B cell (primary cell): ENCODE measurements at places on chromosomes 13 and 19.

- DNase-seq, result no peak
Observed at GRCh38 chr13:34425327-34425949, 516.6 kb upstream of the NBEA start.

GRCh38 chr19:9109959-9110358 is 2.7 kb upstream of the OR7G2 start:
- DNase-seq, result no peak

GRCh38 chr19:37218592-37218935 is 550 bp downstream of the ZNF383 start:
- no peak for DNase-seq

DNA sequence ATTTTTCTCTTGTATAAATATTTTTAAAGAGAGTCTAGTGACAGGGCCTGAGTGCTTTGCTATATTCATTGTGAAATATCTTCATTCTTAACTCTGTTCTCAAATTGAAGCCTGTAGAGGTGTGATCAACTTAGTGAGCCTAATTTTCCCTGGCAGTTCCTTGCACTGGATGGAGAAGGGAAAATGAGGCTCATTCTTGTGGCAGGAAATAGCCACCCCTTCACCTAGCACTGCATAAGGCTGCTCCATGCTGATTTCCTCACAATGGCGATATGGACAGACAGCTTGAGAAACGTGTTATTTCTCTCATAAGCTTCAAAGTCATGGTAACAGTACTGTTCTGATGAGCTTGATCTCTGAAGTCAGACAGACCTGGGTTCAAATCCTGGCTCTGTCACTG is 146.2 kb downstream of the AKAP11 start:
- DNase-seq, result no peak

DNA sequence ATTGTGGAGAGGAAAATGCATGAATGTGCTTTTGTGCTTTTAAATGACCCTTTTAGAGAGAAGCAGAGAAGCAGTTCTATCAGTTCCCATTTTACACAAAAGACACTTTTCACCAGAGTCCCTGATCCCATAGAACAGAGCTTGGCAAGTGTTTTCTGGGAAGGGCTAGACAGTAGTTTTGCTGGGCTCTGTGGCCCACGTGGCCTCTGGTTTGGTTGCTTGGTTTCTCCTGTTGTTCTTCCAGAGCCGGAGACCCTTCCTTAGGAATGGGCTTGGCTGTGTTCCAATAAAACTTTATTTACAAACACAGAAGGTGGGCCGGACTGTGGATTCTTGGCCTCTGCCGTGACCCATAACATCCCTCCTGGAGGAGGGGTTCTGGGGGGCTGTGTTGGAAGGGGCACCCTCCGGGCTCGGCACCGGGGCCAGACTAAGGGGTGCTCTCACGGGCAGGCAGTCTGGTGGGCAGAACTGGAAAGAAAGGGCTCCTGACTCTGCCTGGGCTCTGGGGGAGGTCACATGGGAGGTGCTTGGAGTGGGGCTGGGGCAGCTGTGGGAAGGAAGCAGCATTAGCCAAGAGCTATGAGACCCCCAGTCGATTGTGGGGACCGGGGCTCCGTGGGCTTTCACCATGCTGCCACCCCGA is 3.2 kb downstream of the SPPL2B start:
- DNase-seq, result no peak

- DNase-seq, result no peak
Observed at GRCh38 chr19:19101540-19101939, 36.7 kb downstream of the TMEM161A start.

DNA sequence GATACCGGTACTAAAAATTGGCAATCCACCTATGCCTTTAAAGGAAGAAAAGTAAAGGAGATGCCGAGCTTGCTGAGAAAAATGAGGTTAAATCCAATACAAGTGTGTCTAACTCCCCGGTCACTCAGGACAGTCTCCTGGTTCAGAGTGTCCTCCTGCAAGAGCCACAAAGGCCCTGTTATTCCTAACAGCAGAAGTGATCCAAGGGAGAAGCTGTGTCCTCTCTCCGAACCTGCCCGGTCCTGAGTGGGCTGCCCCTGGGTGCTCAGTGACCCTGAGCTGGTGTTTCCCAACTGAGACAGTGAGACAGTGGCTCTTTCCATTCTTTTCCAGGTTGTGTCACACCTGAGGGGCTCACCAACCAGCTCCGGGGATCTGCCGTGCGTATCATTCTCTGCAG is 4.8 kb downstream of the GJB6 start:
- no peak for DNase-seq
